Fibroblast of skin of back (primary cell): ENCODE measurements at places on chromosomes 6 and 20.
A peak's percentile ranks its signal among the peaks of the same experiment; 100 is the strongest.

DNA sequence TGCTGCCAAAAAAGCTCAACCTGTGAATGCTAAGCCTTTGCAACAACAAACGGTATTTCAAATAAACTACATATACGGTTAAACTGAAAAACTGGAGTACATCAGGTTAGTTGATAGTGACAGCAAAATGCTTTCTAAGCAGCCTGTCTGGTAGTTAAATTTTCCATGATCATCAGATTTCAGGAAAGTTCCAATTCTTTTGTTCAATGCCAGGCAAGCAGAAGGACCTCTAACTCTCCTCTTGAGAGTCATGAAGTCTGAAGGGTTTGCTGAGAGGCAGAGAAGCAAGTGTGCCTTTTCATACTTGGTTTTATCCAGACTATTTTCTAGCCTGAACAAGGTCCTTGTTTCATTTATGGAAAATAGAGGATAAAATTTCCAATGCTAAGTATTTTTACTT is 4.5 kb downstream of the FLRT3 start:
- DNase-seq: no peak

DNA sequence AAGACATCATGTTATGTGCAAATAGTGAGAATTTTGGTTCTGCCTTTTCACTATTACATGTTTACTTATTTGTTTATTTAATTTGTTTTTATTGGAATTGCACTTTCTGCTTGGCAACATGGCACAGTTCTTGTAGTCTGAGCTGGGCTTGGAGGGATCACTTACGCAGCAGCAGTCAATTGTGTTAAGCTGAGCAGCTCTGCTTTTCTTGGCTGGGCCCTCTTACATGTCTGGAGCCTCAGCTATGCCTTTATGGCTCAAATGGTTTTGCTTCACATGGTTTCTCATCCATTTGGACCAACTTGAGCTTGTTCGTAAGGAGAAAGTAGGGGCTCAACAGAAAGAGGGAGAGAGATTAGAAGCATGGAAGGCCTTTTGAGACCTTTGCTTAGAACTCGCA is 327.5 kb upstream of the EPHA7 start:
- DNase-seq: no peak

DNA sequence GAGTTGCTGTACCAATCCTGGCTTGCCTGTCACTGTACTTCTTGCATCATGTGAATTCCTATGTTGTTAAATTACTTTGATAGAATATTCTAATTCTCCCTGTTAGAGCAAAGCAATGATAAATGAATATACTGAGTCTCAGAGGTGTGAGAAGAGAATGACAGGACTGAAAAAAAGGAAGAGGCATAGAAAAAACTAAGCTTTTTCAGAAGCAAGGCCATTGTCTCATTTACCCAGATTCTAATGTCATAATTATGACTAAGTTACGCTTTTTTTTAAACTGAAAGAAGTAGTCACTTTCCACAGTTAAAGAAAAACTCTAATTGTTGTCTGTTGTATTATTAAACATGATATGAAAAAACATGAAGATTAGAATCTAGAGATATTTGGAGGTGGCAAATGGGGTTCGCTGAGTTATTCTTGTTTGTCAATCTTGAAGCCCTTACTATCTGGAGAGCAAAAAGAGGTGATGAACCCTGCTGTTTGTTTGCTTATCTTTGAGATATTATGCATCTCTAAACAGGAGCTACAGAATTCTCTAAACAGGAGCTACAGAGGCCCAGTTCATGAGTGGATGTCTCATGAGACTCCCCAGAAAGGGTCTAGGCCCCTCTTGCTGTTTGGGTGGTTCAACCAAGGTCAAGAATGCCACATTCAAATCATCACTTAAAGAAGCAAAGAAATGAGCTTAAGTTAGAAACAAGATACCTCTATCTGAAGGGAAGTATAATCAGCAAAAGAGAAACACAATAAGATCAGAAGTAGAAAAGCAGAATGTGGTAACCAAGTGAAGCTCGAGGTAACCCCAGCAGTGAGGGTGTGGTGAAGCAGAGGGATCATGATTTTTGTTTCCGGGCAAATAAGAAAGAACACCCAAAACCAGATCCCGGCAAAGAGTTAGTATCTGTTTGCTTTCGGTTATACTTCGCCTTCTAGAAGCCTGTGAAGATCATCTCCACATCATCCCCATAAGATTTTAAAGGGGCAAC is 33.3 kb upstream of the THEMIS start:
- no peak for DNase-seq

DNA sequence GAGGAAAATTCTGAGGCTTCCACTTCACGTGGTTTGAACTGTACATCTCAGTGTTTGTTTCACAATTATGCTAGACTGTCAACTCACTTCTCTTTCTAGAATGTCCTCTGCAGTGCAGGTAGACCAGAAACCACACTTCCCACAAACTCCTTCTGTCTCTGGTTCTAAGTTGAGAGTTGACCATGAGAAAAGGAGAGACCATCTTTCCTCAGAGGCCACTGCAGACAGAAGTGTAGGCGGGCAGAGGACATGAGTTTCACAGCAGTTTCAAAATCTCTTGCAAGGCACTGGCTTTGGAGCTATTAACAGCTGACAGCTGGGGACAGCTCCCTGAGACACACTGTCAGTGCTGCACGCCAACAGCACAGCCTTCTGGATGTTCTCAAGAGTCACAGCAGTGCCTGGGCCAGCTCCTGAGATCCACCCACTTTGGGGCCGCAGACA is 55.4 kb upstream of the MOXD1 start:
- DNase-seq: peak; percentile 11

DNA sequence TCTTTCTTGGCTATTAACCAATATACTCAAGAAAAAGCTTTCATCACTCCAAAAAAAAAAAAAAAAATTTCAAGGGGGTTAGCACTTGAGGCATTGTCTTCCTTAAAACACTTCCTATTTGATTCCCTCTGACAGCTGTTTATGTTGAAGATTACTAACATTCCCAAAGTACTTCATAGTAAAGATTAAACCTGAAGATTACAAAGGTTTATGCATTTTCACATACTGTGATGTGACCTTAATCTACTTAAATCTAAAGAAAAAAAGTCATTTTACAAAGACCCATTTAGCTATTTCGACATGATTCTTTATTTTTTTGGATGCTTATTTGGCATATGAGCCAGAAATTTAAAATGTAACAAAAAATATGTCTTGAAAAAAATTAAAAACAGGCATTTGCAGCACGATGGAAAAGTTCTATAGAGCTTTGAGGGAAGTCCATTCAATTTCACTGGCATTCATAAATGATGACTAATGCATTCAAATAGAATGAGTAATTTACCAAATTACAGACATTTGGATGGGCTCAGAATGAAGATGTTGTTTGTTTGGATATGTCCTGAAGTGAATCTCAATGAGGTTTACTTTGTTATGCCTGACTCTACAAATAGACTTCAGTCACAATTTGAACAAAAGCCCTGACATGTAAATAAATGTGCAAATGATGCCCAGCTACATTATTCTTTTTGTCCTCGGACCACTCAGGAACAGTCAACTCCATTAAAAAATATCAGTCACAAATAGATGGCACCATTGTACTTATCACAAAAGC is 674.6 kb upstream of the MARCKS start:
- DNase-seq: peak; percentile 91

GRCh38 chr6:79984261-79984660 is 20.2 kb upstream of the TTK start:
- DNase-seq: no peak

DNA sequence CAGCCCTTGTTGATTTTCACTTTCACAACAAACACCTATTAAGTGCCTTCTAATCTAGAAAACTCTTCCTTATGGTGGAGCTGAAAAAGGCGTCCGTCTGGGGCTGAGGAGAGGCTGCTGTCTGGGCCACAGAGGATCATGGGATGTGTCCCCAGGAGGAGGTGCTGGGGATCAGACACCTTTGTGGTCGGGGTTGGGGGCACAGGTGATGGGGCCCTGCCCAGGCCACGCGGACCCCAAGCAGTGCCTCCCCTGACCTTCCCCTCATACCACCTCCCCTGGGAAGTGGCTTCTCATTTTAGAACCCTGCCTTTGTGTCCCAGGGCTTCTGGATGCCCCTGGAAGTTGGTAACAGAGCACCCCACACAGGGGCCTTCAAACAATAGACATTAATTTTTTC is 41.1 kb downstream of the SUN5 start:
- DNase-seq: no peak

DNA sequence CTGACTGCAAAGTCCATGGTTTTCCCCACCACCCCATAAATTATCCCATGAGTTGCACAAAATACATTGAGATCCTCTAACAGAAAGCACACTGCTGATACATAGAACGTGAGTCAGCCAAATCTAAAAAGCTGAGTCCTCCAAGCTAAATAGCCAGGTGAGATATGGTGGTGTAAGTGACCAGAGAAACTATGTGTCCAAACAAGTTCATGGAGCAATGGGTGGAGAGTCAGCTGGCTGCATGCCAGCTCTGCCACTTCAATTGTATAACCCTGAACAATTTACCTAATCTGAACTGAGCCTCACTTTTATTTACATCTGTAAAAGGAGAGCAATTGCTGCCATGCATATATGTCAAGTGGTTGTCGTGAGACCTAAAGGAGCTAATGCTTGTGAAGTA is 9.7 kb downstream of the SNAP25 start:
- no peak for DNase-seq
